ENCODE measurements at places on chromosomes 2 and 18.
A peak's percentile ranks its signal among the peaks of the same experiment; 100 is the strongest.

GRCh38 chr2:63861220-63861822, 19.6 kb downstream of the UGP2 start:
- peak; percentile 76 for DNase-seq

DNA sequence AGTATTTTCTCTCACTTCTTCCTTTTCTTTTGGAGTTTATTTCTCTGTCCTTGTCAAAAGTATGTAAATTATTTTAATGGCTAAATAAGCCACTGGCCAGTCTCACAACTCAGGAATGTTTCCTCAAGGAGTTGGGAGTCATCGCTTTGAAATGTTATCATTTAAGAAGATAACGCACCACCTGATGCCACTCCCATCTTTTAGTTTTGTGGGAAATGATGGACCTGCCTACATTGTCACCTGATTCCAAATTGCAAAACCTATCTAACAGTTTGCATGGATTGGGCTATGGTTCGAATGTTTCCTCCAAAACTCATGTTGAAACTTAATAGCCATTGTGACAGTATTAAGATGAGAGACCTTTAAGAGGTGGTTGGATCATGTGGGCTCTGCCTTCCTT, 32.4 kb upstream of the PPM1B start:
- no peak for DNase-seq

GRCh38 chr2:236319036-236319435, 54.8 kb upstream of the ASB18 start:
- DNase-seq = no peak

DNA sequence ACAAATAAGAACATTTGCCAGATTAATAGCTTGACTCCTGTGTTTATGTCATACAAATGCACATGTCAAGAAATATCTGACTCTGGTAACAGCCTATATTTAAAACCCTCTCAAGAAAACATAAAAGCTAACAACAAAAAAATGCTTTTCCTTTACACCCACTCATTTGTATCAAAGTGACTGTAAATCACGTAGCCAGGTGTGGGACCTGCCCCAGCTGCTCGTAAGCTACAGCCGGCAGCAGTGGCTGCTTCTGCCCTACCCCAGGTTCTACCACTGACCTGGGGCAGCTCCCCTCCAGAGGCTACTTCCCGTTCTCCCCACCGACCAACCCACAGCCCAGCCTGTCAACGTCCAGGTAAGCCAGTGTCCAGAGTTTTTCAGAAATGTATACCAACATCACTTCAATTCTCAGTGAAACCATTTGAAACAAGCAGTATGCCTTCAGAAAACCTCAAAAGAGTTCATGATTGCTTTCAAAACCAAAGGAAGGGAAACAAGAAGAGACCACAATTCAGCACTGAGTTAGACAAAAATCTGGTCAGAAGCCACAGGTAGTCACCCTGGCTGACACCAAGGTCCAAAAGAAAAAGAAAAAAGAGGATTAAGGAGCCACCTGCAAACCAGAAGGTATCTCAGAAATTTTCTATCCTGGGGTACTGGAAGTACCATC, 40.4 kb downstream of the KIDINS220 start:
- no peak for DNase-seq

DNA sequence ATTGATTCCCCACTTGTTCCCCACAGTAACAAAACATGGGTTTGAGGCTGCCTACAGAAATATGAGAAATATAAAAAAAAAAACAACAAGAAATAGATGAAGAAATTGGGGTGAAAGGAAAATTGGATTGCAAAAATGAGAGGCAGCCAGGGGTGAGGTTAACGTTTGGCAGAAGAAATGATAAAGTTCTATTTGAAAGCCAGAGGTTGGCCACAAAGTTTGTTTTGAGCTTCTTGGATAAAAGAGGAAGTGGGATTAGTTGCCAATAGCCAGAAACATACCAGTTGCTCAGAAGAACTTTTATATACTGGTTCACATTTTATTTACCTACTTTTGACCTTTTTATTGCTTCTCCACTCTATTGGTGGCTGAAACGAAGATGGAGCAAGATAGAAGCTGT, 67.5 kb downstream of the FASTKD2 start:
- peak; percentile 42 for DNase-seq

DNA sequence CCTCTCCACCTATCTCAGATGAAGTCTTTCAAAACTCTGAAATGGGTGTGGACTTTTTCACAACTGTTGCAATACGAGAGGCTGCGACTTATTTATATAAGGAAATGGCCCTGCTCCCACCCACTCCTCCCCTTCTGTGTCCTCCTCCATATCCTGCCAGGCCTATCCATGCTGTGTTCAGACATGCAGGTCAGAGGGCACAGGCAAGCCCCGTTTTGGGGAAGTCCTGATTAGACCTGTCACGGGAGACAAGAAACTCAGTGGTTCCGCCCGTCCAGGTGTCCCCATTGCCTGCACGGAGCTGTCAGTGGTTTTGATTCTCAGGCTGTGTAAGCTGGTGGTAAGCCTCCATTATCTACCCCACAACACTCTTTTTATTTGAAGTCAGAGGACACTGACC, 99.6 kb upstream of the MGAT5 start:
- no peak for DNase-seq

- peak; percentile 50 for DNase-seq
Measured at GRCh38 chr18:61612517-61612916, 279.3 kb downstream of the CDH20 start.

- DNase-seq = no peak
Measured at GRCh38 chr2:220748875-220749479, 823.1 kb downstream of the EPHA4 start.

- peak; percentile 70 for DNase-seq
Measured at GRCh38 chr2:229519655-229520430, 194.5 kb downstream of the DNER start.

- DNase-seq = peak; percentile 47
Measured at GRCh38 chr18:57728941-57729511, 74.1 kb downstream of the ATP8B1 start.

DNA sequence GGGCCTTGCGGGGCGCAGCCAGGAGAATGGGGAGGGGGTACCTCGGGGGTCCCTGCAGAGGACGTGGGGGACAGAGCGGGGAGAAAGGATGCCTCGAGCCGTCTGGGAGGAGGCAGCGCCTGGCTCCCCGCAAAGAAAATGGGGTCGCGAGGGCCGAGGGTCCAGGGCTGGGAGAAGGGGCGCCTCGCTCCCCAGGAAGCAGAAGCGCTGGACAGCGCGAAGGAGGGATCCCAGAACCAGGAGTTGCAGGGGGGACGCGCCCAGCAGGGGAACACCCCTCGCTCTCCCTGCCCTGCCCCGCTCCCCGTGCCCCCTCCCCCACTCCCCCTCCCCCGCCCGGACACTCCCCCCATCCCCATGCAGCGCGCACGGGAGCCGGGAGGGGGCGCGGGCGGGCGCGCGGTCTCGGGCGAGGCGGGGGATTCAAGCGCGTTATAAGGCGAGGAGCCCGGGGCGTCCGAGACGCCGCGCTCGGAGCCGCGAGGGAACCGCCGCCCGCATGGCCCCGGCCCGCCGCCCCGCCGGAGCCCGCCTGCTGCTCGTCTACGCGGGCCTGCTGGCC, at the start of gene ERFE:
TSS of gene ERFE (plus strand) at position 462 of the 562 bp plus-strand sequence. CDS start at position 500, 38 bp downstream.
- DNase-seq = no peak

DNA sequence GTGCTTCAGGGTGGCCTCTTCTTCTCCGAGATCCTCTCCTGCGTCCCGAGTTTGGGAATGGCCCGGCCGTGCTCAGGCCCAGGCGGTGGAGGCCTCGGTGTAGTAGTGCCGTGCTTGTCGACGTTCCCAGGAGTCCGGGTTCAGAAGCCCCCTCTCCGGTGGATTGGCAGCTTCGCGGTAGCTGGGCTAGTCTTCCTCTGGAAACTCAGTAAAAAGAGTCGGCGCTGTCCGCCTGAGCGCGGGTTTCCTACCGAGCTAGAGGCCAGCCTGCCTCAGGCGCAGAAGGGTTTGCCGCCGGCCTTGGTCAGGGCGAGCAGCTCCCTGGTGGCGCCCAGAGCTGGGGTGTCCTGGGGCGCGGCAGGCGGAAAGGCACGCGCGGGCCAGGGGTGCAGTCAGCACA, 3.2 kb downstream of the RALBP1 start:
- no peak for DNase-seq

GRCh38 chr2:45781464-45781811, 130.0 kb downstream of the PRKCE start:
- no peak for DNase-seq

- peak; percentile 97 for DNase-seq
Measured at GRCh38 chr2:74849228-74849892, 15.4 kb downstream of the HK2 start.

GRCh38 chr18:59208602-59209125, 11.3 kb upstream of the GRP start:
- DNase-seq = no peak

- DNase-seq = no peak
Measured at GRCh38 chr2:20398956-20399567, 47.8 kb upstream of the RHOB start.

GRCh38 chr2:174753038-174753633, 11.1 kb downstream of the CHRNA1 start:
- no peak for DNase-seq

DNA sequence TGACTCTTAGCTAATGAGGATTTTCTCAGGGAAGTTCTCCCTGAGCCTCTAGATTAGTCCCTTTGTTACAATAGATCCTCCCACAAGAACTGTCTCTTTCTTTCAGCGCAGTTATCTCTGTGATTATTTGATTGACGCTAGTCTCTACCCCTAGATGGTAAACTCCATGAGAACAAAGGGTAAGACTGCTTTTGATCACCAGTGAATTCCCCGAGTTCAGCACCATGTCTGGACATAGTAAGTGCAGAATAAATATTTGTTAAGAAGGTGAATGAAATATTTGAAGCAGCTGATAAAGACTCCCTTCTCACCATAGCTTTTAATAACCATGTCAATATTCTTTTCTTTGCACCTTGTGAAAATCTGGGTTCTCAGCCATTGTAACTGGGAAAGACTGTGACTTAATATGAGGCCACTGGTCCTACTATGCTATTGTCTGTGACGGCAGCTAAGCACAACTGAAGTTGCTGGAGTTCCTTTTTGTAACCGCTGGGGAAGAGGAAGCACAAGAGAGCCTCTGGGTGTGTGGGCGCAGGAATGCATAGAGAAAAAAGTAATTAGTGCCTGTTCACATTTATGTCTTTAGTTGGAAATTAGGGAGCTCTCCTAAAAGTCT, 214.7 kb downstream of the TGIF1 start:
- DNase-seq = peak; percentile 80

DNA sequence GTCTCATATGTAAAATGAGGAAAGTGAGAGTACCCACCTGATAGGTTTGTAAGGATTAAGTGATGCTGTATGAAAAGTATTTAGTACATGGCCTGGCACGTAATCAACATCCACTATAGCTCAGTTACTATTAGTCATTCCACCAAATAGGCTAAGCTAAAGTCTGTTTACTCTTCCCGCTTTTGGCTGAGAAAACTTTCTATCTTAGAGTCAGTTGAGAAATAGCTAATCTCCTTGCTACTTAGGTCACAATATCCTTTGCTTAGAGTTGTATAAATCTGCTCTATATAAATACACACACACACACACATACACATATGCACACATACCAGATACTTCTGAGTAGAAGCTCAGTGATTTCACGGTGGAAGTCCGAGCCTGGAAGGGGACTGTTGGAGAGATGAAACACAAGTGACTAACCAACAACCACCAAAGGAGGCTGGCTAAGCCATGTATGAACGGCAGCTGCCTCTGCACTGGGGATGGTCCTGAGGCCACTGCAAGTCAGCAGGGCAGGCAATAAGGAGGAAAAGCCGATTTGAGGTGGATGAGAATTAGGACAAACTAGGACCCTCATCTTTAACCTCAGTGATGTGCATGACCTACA, 104.6 kb upstream of the EPHA4 start:
- DNase-seq = no peak

- DNase-seq = no peak
Measured at GRCh38 chr18:13237641-13238040, 19.1 kb downstream of the LDLRAD4 start.

DNA sequence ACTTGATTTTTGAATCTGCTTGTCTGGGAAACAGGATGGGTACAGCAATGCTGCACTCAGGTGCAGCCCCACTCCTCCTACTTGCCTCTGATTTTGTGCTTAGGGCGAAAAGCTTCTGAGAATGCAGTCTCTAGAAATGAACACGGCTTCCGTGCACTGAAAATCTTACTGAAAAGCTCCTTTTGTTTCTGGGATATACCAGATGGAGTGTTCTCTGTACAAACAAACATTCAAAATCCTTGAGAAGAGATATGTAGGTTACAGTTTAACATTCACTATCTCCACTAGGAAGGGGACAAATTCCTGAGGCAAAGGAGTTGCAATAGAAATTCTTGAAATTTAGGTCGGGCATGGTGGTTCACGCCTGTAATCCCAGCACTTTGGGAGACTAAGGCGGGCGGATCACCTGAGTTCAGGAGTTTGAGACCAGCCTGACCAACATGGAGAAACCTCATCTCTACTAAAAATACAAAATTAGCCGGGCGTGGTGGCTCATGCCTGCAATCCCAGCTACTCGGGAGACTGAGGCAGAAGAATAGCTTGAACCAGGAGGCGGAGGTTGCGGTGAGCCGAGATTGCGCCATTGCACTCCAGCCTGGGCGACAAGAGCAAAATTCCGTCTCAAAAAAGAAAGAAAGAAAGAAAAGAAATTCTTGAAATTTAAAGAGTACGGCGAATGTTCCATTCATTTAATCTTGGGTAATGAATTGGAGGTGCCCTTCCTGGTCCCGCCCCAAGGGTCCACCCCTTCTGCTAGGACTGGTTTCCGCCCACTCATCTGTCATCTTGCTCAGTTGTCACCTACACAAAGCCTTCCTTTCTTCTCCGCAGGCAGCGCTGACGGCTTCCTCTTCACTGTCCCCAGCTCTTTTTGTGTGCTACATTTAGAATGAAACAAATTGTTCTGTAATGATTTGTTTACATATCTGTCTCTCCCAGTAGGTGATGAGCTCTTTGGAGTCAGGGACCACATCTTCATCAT, 92.4 kb downstream of the SOCS6 start:
- peak; percentile 56 for DNase-seq

DNA sequence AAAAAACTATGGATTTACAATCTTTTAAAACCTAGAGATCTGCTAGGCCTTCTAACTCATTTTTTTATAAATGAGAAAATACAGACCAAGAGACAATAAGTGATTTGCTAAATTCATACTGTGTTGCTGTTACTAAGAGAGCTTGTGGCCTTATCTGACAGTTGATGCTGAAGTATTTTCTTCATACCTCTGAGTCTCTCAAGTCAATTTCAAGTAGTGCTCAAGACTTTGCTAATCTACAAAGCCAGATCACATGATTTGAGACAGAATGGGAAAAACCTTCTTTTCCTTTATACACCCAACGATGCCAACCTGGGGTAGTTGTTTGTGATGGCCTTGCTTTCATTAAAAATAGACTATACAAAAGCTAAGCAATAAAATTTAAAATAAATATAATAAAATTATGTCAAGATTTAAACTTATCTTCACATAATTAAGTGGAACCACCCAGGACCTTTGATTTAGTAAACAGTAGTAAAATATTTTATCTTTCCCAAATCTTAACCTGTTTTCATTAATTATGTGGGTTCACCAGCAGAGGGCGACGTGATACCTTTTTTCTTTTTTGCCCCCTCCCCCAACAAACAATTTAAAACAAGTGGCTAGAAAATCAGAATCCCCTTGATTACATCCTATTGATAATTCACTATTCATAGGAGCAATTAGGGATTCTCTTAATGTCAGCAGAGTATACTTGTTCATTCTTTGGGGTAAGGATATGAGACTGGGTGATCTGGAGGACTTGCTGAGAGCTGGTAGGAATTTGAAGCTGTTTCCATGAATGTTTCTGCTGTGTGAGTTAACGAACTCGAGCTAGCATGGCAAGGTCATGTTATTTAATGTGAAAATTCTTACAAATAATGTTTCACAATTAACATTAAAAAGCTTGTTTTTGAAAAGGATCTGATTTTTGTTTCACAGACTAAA, 49.6 kb upstream of the SLC5A7 start:
- DNase-seq = peak; percentile 21

GRCh38 chr2:33369191-33369590, 107.3 kb upstream of the RASGRP3 start:
- no peak for DNase-seq

All from Kasumi-1 (cell line).